ENCODE measurements at places on chromosomes 2 and 18.

- no peak for DNase-seq
Measured at GRCh38 chr2:225319872-225320271, 79.6 kb upstream of the NYAP2 start.

DNA sequence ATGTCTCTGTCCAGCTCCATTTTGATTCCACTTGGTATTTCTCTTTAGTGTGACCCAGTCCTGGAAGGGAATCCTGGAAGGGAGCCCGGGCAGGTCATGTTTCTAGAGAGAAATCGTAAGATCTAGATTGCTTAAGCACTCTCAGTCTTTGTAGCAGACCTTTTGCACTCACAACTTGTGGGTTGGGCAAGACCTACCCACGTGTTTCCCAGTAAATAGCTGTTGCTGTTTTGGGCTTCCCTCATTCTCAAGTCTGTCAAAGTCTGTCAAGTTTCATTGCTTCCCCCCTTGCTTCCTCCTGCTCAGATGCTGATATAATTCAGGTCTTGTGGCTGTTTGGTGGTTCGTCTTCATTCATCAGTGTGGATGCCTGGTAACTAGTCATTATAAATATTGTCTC lies 17.4 kb upstream of the NEMP2 start:
- DNase-seq = no peak

DNA sequence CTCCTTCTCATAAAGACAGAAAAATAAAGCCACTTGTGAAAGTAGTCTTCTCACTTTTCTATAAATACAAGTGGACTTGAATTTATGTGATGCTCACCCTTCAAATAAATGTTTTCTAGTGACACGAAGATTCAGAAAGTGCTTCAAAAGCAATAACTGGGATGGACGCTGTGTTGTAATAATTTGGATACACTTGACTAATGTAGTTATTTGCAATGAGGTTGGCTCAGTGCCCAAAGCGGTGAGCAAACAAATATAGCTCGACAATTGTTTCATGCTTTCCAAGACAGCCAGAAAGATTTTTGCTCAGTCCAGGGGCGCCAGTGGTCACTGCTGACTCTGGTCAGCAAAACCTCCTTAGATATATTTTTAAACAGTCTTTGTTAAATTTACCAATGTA lies 278.6 kb upstream of the KLHL14 start:
- DNase-seq = no peak

DNA sequence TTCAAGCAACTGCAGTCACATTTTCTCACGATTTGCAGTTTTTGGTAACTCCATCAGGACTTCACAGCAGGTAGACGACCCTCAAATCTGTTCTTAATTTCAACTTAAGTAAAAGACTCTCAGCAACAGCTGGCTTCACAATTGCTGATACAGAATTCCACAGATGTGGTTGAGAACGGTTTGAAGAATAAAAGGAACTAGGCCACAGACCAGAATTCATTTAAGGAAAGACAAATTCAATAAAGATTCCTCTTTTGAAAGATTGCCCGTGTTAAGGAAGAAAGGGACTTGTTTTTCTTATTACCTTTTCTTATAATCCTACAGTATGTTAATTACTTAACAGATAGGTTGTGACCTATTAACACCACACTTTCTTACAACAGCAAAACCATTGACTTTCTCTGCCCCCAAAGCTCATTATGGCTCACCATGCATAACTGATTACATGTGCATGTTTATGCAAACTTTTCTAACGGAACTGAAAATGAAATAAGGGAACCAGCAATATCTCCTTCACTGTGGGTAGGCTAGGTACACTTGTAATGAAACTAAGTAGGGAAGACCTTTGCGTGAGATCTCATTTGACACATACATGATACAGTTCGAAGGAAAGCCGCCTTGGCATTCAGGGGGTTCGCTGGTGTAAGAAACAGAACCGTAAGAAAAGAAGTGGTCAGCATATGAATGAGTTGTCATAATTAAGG lies 4.7 kb upstream of the ZNF516 start:
- no peak for DNase-seq

DNA sequence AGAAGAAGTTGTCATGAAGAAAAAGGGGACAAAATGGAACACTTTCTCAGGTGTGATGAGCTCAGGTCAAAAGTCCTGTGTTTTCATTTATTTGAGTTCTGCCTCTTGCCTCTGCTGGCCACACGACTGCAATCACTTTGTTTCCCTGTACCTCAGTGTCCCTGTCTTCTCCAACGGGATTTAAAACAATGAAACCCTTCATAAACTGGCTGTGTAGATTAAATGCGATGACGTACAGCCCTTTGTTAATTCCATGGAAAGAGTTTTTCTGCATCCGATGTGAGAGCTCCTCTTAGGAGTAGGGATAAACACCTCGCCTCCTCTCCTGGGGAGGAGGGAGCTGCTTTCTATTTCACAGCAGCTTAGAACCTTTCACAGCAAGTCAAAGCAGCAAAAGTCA lies 51.5 kb upstream of the CNGA3 start:
- DNase-seq = no peak

- DNase-seq = no peak
Measured at GRCh38 chr2:138365581-138365980, 136.0 kb upstream of the SPOPL start.

DNA sequence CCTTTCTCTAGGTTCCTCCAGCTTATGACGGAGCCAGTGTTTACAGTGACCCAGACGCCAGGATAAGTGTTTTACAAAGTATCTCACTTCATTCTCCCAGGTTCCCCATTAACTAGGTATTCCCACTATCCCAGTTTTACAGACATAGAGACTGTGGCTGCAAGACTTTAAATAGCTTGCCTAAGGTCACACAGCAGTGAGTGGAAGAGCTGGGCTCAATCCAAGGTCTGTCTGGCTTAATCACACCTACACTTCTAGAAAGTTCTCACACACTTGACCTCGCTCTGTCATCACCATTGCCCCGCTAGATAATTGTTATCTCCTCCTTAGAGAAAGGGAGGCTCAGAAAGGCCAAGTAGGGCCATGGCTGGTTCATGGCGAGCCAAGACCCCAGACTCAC lies 110.2 kb downstream of the ANTXR1 start:
- no peak for DNase-seq

DNA sequence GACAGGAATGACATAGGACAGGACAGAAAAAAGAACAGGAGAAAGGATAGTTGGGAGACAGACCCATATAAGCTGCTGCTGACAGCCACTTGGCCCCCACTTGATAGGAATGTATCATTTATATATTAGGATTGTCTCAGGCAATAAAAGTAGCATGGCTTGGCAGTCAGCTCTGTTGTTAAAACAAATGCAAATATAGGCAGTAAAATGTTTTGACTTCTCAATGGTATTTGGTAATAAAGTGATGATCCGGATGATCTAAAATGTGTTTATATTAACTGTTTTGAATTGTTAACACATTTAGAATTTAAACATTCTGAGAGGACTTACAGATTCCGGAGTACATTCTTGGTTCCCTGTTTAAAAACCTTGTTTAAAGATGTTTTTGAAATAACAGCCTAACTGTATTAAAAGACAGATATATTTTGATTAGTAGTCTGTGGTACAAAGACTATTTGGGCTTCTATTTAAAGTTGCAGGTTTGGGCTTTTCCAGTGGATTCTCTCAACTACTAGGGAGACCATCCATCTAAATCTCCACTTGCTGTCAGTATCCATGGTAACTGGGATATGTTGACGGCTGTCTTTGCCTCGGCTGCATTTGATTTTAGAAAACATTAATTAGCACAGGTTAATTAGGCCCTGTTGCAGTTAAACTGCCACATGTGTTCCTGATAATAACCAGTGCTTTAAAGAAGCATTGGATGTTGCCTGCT lies 147.6 kb downstream of the ESCO1 start:
- DNase-seq = no peak

DNA sequence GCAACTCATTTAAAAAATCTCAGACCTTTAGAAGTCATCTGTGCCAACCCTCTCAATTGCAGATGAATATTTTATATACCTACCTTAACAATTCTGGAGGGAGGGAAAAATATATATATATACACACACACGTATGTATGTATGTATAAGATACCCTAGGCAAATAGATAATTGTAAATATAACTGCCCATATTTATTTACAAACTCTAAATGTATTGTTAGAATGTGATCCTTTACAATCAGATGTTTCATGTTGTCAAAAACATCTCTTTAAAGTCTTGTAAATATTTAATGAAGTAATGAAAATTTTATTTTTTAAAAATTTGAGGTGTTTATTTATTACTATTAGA lies 11.6 kb downstream of the ANKRD12 start:
- DNase-seq = no peak

DNA sequence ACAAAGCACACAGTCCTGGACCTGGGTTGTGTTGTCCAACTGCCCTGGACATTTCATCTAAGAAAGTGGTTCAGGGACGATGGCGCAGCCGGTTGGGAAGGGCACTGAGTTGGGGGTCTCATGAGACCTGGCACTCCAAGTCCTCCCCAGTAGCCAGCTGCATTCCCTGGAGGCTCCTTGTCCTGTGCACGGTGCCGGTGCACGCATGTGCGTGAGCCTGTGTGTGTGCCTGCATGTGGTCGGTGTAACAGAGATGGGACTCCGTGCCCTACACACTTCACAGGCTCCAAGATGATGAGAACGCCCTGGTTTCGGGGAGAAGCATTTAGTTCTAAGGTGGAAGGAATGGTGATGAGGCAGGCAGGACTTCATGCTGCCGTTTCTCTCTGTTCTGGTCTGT lies 124.9 kb upstream of the PXDN start:
- no peak for DNase-seq

DNA sequence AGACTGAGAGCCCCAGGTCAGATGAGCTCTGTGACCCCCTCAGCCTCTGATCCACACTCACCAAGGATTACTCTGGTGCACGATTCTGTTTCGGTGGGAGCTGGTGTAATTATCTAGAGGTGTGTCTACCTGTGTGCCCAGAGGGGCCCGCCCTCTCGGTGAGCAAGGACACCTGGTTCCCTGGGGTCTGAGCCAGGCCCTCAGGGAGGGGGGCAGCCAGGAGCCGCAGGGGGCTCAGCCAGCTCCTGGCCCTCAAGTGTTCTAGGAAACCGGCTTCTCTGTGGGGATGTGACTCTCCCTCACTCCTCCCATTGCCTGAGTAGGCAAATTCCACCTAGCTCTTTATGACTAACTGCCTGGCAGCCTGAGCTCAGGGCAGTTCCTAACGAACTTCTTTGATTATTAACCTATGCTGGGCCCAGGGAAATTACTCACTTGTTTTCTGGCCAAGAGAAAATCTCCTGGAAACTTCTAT lies 17.4 kb downstream of the AGAP1 start:
- no peak for DNase-seq

GRCh38 chr2:24491542-24492420 lies 727 bp downstream of the NCOA1 start:
- peak; percentile 70 for DNase-seq

GRCh38 chr2:108139521-108139920 lies 100.2 kb upstream of the SULT1C3 start:
- DNase-seq = no peak

- DNase-seq = no peak
Measured at GRCh38 chr18:44742718-44743311, 62.1 kb downstream of the SETBP1 start.

DNA sequence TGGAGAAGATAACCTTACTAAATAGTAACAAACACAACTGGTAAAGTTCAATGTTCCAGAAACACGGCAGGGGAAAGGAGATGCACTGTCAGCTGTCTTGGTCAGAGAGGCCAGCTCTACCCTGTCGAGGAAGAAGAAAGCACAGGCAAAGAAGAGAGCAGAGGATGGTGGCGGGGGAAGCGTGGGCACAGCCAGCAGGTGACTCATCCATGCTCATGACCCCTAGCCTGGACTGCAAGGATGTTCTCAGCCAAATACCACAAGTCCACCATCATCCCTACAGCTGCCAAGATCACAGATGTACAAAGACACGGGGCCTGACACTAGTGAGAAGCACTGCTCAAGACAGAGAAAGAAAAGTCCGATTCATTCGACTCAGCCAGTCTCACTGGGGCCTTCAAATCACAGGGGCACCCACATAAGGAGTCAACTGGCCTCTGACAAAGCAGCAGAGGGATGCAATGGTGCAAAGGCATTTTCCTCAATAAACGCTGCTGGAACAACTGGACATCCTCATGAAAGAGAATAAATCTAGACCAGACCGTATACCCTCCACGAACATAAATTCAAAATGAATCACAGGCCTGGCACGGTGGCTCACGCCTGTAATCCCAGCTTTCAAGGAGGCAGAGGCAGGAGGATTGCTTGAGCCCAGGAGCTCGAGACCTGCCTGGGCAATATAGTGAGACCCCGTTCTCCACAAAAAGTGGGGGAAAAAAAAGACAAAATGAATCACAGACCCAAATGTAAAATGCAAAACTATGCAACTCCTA lies 5.6 kb downstream of the DTYMK start:
- no peak for DNase-seq

- peak; percentile 14 for DNase-seq
Measured at GRCh38 chr2:205763708-205764211, 81.5 kb downstream of the NRP2 start.

GRCh38 chr2:61662990-61663389 lies 124.8 kb upstream of the XPO1 start:
- DNase-seq = no peak

DNA sequence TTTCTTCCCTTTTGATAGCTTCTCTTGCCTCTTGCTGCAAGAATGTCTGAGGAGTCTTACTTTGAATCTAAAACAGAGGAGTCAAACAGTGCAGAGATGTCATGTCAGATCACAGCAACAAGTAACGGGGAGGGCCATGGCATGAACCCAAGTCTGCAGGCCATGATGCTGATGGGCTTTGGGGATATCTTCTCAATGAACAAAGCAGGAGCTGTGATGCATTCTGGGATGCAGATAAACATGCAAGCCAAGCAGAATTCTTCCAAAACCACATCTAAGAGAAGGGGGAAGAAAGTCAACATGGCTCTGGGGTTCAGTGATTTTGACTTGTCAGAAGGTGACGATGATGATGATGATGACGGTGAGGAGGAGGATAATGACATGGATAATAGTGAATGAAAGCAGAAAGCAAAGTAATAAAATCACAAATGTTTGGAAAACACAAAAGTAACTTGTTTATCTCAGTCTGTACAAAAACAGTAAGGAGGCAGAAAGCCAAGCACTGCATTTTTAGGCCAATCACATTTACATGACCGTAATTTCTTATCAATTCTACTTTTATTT lies 133.5 kb upstream of the CDCA7 start:
- DNase-seq = no peak

- no peak for DNase-seq
Measured at GRCh38 chr2:102773149-102773705, 11.4 kb downstream of the TMEM182 start.

DNA sequence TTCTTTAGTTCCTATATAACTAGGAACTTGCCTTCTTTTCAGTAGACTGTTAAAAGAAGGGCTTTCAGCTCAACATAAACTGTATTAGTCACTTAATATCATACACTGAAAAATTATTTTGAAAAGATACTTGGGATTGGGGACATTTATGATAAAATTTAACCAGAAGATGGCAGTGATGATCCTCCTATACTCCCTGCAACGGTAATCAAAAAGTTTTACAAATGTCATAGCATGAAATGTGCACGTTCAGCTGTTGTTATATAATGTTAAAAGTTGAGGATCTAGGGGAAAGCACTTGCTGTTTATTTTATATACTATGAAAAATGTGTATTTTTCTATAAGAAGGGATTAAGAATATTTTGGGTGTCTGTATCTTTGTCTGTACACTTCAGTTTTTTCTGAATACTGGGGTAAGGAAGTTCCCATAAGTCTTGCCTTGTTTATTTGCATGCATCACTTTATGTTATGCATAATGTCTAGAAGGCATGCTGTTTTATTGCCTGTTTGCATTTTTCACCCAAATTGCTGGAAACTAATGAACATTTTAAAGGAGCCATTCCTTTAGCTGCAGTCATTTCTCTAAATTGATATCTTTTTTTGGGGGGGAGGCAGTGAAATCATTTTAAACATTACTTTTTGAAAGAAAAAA lies 19.0 kb downstream of the DYNC1I2 start:
- DNase-seq = no peak

- no peak for DNase-seq
Measured at GRCh38 chr2:71150082-71150816, 19.8 kb downstream of the MPHOSPH10 start.
